ENCODE measurements at places on chromosomes 1 and 21.
A peak's percentile ranks its signal among the peaks of the same experiment; 100 is the strongest.

DNA sequence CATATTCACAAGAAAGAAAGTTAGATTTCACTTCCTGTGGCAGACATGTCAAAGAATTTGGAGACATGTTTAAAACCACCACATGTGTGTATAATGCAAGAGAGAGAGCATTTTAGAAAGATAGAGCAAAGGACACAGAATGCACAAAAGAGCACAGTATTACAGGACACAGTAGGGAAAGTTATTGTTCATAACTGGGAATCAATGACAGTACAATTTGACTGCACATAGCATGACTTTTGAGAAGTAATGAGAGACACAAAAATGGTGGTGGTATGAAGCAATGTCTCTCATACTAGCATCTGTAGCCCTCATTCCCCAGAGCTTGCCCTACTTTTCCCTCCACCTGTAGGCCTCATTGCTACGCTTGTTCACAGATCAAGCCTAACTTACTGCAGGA is 499.2 kb downstream of the PTPRC start:
- DNase-seq = no peak

DNA sequence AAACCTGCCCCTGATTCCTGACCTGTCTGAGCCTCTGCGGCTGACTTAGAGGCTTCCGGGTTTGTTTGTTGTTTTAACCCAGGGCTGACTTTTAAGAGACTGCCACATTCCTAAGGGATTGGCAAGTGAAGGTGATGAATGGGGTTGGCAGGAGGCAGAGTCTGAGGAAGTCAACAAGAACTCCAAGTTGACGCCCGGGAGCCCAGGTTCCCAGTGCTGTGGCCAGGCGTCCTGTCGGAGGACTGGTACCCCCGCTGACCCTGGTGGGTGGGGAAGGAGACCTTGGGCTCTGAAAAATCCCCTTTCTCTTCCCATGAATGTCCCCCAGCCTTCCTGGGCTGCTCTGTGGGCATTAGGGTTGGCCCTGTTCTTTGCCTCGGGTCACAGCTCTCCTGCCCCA is 19.7 kb upstream of the EPS8L3 start:
- DNase-seq = no peak

DNA sequence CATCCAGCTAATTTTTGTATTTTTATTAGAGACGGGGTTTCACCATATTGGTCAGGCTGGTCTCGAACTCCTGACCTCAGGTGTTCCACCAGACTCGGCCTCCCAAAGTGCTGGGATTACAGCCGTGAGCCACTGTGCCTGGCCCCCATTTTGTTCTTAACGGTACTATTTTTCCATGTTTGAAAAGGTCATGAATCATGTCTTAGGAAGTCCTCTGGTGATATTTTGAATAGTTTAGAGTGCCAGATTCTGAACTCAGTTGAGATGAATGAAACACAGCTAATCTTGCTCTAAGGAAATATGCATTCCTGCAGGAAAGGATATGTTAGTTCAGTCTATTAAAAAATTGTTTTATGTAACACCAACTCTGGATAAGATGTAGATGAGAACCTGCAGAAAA is 62.6 kb upstream of the ATP2B4 start:
- DNase-seq = no peak

GRCh38 chr1:91783423-91784170 is 102.4 kb downstream of the TGFBR3 start:
- DNase-seq = no peak

GRCh38 chr1:2328676-2329455 is 62.5 kb downstream of the MORN1 start:
- no peak for DNase-seq

GRCh38 chr1:155645034-155645598 is 35.1 kb downstream of the MSTO1 start:
- no peak for DNase-seq

DNA sequence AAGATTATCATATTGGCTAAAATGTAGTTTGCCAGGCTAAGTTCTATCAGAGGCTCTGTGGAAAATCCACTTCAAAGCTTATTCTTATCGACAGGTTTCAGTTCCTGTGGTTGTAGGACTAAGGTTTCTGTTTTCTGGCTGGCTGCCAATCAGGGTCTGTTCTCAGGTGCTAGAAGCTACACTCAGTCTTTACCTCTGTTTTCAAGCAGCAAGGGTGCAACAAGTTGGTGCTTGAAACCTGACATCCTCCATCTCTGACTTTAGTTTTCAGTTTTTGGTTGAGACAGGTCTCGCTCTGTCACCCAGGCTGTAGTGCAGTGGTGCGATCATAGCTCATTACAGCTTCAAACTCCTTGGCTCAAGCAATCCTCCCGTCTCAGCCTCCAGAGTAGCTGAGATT is 15.3 kb upstream of the TMCO2 start:
- DNase-seq = peak; percentile 48

- no peak for DNase-seq
Observed at GRCh38 chr1:62870148-62870547, 86.2 kb downstream of the ATG4C start.

DNA sequence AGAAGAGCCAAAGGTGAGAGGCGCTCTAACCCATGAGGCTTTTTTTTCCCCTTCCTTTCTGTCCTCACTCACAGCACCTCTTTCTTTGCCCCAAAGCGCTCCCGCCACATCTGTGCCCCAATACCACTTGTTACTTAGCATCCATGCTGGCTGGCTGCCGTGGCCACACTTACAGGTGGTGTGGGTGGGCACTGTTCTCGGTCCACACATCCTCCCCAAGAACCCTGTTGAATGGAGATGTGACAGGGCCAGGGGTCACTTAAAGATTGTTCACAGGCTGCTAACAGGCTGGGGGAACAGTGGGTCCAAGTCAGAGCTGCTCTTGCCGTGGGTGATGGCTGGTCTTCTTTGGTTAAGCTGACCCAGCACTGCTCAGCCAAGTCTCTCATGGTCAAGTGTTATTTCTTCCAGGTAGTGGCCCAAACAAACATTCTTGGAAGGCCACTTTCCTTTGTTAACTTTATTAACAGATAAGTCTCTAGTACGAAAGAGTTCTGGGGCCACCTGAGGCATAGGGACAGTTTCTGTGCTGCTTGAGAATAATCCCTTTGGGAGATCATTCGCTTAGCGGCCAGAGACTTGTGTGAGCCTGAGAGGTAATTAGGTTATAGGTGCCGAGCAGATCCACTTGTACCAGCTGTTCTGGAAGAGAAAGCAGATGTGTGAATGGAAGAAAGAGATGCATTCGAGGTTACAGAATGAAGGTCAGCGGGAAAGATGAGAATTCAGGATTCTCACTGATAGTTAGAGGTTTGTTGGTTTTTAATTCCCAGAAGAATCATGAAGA is 62.6 kb upstream of the IRF2BP2 start:
- DNase-seq = no peak

DNA sequence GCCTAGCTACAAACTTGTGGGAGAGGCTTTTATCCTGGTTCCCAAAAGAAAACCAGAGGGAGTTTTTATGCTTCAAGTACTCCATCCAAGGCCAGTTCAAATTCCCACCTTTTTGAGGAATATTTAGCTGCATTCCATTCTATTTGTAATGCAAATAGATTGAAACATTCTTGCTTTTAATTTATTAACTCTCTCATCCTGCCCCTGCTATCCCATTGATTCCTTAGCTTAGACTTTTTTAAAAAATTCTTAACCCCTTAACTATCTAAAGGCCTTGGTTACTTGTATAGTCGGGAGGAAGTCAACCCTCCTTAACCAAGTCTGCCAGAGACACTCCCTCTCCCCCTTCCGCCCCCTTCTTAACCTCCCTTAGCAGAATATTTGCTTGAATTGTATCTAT is 2.5 kb upstream of the MOV10 start:
- no peak for DNase-seq
